Retinal pigment epithelial cell (primary cell): ENCODE measurements at places on chromosomes 7 and 10.

GRCh38 chr10:127198721-127199120 lies 2.3 kb upstream of the INSYN2A start:
- no peak for DNase-seq

GRCh38 chr10:16583382-16583781 lies 61.7 kb upstream of the C1QL3 start:
- no peak for DNase-seq

DNA sequence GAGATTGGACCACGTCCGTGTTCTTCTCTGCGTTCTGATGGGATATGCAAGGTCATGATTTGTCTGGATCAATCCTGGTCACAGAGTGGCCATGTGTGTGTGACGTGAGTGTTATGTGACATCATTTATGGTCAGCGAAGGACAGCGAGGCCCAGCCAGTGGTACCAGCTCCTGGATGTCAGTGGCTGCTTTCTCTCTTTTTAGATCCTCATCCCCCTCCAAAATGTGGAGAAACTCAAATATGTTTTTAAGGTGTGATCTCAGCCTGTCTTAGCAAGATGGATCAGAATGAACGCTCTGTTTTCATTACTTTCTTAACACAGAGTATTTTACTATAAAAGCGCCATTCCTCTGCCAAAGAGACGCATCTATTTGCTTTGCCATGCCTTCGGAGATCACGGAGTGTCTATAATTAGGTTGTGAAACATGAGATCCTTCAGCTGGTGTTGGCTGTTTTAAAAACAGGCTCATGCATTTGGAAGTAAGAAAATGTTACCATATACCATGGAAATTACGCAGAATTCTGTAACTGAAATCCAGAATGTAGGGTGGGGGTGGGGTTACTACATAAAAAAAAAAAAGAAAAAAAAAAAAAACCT lies 245.5 kb upstream of the TCERG1L start:
- no peak for DNase-seq

DNA sequence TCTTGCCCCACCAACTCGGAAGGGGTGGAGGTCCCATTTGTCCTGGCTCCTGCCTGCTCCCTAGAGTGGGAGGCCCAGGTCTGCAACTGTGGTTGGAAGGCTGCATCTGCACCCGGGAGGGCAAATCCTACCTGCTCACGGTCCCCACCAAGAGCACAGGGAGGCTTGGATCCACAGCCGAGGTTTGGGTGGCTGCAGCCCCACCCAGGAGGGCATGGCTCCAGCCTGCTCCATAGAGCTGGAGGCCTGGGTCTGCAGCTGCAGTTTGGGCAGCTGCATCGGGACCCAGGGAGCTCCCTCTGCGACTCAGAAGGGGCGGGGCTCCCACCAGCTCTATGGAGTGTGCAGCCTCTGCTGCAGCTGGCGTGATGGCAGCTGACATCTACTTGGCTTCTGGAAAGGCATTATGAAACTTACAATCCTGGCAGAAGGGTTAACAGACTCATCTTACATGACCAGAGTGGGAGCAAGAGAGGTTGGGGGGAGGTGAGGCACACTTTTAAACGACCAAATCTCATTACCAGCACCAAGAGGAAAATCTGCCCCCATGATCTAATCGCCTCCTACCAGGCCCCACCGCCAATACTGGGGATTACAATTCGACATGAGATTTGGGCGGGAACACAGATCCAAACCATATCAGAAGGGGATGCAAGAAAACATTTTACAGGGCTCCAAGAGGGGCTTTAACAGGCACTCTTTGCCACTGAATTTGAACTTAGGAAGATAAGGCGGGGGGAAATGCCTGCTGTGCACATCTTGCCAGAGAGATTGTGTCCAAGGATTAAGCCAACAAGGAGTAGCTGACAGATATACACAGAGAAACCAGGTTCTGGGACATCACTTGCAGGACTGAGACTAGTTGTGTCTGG lies 8.2 kb upstream of the BLVRA start:
- DNase-seq, result no peak

DNA sequence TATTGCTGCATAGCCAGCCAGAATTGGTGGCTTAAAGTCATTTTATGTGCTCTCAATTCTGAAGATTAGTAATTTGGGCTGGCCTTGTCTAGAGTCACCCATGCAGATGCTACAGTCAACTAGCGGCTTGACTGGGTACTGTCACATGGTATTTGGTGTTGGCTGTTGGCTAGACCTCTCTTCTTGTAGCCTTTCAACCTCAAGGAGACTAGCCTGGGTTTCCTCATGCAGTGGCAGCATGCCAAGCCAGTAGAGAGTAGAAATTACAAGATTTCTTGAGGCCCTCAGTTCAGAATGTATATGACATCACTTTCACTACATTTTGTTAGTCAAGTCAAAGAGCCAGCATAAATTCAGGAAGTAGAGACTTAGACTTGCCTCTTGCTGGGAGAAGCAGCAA lies 3.7 kb upstream of the ZNF800 start:
- DNase-seq, result no peak

DNA sequence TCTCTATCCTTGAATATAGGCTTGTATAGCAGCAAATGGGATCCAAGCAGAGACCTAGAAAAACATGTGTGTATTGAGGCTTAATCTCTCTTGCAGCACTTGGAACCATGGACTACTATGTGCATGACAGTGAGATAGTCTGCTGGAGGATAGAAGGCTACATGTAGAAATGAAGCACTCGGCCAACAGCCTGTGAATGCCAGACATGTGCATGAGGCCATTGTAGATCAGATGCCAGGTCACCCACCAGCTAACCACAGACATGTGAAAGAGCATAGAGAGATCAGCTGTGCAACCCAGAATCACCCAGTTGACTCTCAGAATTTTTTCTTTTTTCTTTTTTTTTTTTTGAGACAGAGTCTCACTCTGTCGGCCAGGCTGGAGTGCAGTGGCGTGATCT lies 90.9 kb downstream of the NT5C2 start:
- no peak for DNase-seq

DNA sequence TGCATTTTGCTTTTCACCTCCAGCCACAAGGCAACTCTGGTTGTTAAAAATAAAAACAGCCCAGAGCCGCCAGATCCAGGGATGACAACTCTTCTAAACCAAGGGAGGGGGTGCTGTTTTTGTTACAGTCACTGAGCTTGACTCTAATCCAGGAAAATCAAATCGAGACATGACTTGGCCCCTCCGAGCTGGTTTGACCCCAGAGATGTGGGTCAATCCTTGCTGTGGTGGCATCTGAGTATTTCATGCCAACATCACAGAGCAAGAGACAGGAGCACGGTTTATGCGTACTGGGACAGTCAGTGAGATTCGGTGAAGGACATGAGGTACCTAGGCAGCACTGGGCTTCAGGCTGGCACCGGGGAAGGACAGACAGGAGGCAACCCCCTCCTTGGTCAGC lies 88.8 kb upstream of the ZMIZ1 start:
- DNase-seq, result no peak

- DNase-seq, result no peak
These were observed 23.6 kb downstream of the BMPER start for GRCh38 chr7:33928986-33929385.

DNA sequence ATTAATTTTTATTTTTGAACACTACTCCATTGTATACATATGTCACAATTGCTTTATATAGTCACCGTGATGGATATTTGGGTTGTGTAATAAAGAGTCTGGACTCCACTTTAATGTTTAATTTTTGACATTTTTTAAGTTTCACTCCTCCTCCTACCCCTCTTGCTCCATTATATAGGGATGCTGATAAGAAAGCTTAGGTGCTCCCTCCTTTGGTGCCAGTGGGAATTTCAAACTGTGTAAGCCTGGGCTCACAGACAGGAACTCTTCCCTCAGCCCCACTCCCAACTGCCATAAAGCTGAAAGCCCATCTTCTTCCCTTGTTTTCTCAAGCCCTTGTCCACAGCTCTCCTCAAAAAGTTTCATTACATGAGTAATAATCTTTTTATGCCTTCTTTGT lies 47.6 kb downstream of the TWIST1 start:
- no peak for DNase-seq

GRCh38 chr7:25600262-25600920 lies 372.1 kb upstream of the NPVF start:
- no peak for DNase-seq

DNA sequence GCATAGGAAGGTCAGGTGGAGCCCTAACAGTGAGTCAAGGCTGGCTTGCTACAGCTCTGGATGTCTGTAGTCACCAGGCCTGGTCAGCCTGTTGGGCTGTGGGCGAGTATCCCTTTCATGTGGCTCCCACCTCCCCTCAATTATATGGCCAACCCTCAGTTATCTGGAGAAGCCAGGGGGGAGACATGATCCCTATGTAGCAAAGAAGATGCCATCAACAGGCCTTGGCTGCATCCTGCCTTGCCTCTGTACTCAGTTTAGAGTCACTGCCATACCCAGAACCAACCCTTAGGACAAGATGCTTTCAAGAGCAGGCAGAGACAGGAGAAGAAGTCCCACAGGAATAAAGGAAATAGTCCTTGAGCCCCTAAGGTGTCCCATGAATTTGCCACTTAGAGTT lies 763.9 kb downstream of the GRID1 start:
- no peak for DNase-seq

DNA sequence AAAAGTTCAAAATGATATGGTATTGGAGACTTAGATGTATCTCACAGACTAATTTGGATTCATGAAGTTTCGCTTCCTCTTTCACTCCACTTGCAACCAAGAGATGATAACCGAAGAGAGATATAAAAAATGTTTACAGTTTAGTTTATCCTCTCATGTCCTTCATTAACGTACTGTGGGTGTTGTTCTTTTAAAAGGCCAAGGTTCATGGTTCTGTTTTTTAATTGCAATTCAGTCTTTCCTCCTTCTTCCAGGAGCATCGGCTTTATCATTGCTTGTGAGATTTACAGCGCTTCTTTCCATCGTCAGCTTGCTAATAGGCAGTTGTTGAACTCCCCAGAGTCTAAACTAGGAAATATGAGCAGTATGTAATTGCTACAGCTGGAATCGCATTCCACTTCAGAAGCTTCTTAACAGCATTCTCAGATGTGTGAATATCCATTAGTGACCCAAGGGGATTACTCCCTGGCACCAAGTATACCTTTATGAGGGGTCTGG lies 75.9 kb upstream of the HGF start:
- no peak for DNase-seq

GRCh38 chr7:126394406-126394805 lies 858.3 kb downstream of the GRM8 start:
- DNase-seq, result no peak

GRCh38 chr7:113784316-113784715 lies 134.5 kb downstream of the PPP1R3A start:
- no peak for DNase-seq

DNA sequence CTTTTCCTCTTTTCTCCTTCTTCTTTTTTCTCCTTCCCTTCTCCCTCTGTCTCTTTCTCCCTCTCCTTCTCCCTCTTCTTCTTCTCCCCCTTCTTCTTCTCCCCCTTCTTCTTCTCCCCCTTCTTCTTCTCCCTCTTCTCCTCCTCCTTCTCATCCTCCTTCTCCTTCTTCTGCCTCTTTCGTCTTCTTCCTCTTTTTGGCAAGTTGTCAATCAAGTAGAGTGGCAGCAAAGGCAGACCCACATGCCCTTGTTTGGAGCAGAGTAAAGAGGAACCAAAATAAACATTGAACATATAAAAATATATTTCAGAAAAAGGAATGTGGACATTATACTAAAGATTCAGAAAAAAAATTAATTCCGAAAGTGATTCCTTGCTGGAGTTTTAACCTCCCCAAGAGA lies 59.6 kb upstream of the ZNF33B start:
- no peak for DNase-seq
